Skeletal muscle cell (primary cell): ENCODE measurements at places on chromosomes 7 and 10.

- DNase-seq, result no peak
Observed at GRCh38 chr7:128708824-128709223, 30.3 kb upstream of the CALU start.

DNA sequence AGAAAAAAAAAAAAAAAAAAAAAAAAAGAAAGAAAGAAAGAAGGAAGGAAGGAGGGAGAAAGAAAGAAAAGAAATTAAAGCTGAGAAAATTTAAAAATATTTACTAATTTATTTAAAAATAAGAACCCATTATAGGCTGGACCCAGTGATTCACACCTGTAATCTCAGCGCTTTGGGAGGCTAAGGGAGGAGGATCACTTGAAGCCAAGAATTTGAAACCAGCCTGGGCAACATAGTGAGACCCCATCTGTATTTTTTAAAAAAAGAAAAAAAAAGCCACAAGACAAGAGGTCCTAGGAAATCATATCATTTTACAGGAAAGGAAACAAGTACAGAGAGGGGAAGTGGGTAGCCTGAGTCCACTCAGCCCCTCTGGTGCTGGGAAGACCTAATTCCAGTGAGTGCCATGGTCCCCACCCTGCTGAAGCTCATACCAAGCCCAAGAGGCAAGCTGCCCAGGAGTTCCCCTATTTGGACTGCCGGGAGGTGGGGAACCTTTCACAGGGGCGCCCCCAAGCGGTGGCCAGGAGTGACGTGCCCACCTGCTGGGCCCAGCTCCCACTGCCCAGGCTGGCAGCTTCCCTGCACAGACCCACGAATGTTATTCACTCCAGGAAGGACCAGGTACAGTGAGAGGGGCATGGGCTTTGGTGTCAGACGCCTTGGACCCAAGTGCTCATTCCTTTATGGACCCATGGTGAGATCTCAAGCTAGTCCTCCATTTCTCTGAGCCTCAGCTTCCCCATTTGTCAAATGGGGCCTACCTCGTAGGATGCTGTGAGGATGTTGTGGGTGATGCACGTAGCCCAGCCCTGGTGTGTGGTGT, 133.6 kb downstream of the ZMIZ1 start:
- no peak for DNase-seq

- peak; percentile 100 for DNase-seq
Observed at GRCh38 chr10:89515031-89515841, 20.2 kb downstream of the SLC16A12 start.

DNA sequence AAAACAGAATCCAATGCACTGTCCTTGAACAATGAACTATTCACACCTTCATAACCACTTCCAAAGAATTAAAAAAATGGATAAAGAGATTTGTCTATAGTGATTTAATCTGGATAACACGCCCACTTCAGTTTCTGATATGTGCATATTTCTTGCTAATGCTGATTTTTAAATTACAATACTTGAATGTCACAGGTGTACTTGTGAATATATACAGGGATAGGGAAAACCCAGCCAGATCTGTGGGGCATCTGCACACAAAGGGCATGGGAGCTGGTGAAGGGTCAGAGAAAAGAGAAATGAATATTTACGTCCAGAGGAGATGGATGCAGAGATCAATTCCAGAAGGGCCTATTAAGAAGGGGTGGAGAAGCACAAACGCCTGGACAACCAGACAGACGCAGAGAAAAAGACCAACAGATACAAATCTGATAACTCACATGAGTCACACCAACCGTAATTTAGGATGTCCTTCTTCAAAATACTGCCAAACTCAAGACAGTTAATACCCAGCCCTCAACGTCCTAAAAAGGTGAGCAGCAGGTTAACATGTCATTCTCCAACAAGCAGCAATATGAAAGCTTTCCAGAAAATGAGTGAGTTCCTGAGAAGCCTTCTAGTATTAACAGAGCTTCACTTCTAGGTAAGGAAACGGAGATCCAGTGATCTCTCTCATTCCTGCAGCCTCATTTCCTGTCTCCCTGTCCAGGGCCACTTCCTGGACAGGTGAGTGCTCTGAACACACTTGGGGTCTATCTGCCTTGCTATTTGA, 41.9 kb downstream of the PIP4K2A start:
- DNase-seq, result no peak

DNA sequence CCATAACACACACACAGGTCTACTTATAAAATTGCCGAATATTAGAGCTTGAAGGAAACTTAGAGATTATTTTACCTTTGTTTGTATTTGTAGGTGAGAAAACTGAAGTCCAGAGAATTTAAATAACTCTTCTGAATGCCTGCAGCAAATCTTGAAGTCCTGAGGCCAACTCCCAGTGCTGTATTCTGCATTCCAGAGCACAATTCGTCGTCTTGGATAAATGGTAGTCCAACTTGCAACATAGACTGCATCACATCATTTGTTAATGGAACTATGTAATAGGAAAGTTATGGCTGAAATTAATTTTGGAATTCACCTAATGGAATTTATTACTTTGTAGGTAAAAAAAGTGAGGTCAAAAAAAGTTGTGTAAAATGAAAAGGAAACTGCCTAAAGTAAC, 37.3 kb upstream of the SEMA3D start:
- DNase-seq, result no peak

GRCh38 chr10:58382489-58382995, 2.7 kb upstream of the TFAM start:
- no peak for DNase-seq

- no peak for DNase-seq
Observed at GRCh38 chr7:68785036-68785435, 813.2 kb upstream of the AUTS2 start.

DNA sequence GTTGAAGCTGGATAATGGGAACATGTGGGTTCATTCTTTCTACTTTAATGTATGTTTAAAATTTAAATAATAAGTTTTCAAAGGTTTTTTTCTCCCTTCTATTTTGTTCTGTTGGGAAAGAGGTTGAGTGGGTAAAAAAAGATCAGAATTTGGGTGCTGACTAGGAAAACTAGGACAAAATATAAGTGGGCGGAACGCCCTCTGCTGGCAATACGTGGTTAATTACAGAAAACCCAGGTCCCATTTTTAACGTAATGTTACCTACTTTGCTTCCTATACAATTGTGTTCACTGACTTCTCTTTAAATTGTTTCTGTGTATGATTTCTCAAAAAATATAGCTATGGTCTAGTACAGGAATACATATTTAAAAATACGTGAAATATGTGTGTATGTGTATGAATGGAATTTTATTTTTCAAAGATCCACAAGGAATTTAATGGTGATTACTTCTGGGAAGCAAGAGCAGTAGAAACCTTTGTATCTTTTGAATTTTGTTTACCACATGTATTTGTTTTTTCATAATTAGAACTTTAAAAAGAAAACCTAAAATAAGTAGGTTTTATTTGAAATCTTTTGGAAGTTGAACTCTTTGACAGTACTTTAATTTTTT, 8.7 kb downstream of the ECD start:
- DNase-seq, result peak; percentile 8

- no peak for DNase-seq
Observed at GRCh38 chr7:13262929-13263530, 575.6 kb downstream of the ARL4A start.
